ENCODE measurements at places on chromosomes 1 and 21. TPM values are rescaled to one million over a fixed set of nuclear protein-coding genes. Genes with fewer than 3 reads are reported as not detected.
A peak's percentile ranks its signal among the peaks of the same experiment; 100 is the strongest.

DNA sequence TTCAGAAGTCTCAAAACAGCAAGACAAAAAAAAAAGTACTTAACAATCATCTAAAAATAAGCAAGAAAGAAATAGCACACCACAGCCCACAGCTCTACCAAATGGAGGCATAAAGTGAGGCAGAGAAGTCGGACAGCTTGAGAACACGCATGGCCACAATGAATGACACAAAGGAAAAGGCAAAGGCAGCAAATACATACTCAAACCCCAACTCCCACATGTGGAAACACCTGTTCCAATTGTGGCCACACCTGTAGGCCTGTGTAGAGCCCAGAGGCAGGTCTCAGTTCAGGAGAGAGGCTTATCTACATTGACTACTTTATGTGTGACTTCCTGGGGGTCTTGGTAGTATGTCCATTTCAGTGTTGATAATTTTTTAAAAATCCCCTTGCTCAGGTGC, 543.5 kb downstream of the LMO4 start:
- DNase-seq: no peak
- no peaks in the 10 kb centered on the region for H3K4me1 ChIP-seq
- no peak overlapping the region for H3K4me3 ChIP-seq

DNA sequence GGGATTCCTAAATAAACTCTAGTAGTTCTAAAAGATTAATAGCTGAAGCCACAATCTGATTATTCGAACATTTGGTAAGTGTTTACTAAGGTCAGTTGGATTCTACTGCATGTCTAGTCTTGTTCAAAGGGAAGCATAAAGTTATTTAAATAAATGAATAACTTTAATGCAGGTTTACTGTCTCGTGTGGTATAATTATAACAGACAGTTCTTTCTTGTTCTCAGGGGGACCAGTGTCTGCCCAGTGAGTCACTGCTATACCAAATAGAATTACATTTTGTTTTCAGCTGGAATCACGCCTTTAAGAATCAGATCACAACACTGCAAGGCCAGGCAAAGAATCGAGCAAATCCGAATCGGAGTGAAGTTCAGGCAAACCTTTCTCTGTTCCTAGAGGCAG, 45.1 kb downstream of the SMG7 start:
- no peaks in the 10 kb centered on the region for H3K27me3 ChIP-seq
- DNase-seq: no peak
- H3K4me1 ChIP-seq: no peaks in the 10 kb centered on the region

KANK4 gene
- total RNA-seq: 6.8 TPM

DNA sequence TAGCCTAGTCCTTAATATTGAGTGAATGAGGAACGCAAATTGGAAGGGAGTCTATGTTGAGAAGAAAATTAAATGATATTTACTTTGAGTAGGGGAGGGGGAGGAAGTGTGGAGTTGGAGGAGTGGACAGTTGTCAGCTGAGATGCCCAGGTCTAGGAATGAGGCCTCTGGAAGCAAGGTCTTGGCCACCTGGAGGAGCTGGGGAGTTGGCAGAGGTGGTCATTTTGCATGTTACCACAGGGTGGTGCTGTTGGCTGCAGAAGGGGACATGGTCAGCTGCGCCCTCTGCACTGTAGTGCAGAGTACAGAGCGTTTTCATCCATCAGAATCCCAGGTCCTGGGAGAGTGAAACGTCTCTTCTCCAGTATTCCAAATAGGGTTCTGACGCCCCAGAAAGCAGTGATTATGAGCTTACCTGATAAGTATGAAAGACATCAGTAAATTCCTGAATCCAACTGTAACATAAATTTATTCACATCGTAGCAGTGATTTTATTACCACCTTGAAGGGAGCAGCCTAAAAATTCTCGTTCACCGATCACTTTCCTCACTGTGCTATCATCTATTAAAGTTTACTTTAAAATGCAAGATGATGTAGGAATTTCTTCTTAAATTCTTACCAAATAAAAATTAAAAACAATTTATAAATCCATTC, 13.8 kb downstream of the PARK7 start:
- DNase-seq: peak; percentile 77
- H3K4me1 ChIP-seq: peaks cover 10% of the 10 kb centered on the region
- H3K4me3 ChIP-seq: no peak overlapping the region

SPRR2F gene
- 2.2 TPM for total RNA-seq

GRCh38 chr1:31072304-31072746, 6.8 kb upstream of the PUM1 start:
- H3K27me3 ChIP-seq: no peaks in the 10 kb centered on the region
- H3K36me3 ChIP-seq: no peaks in the 10 kb centered on the region
- no peak for DNase-seq

DNA sequence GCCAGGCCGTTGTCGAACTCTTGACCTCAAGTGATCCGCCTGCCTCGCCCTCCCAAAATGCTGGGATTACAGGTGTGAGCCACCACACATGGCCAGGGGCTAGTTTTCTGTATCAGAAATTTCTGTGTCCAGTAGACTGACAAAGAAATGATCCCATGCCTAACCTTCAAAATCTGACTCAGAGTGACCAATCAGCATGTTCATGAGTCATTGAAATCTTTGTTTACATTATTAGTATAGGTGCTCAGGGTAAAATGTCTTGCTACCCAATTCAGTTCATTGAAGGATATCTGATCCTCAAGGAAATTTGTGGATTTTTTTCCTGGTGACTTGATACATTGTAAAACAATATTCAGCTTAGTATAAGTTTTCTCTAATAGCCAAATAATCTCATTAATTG, 11.0 kb upstream of the LDLRAD2 start:
- H3K36me3 ChIP-seq: no peaks in the 10 kb centered on the region
- no peaks in the 10 kb centered on the region for H3K27me3 ChIP-seq
- no peak overlapping the region for H3K27ac ChIP-seq
- H3K4me3 ChIP-seq: no peak overlapping the region
- no peak for DNase-seq

- H3K4me3 ChIP-seq: no peak overlapping the region
- H3K4me1 ChIP-seq: no peaks in the 10 kb centered on the region
- no peak for DNase-seq
- no peaks in the 10 kb centered on the region for H3K27me3 ChIP-seq
Measured at GRCh38 chr1:93503816-93504215, 55.9 kb downstream of the FNBP1L start.

HLCS gene
- total RNA-seq: 41.8 TPM

GRCh38 chr1:6512908-6513280, 21.4 kb upstream of the PLEKHG5 start:
- no peaks in the 10 kb centered on the region for H3K4me1 ChIP-seq
- no peak overlapping the region for H3K27ac ChIP-seq
- H3K4me3 ChIP-seq: no peak overlapping the region
- no peaks in the 10 kb centered on the region for H3K36me3 ChIP-seq

DNA sequence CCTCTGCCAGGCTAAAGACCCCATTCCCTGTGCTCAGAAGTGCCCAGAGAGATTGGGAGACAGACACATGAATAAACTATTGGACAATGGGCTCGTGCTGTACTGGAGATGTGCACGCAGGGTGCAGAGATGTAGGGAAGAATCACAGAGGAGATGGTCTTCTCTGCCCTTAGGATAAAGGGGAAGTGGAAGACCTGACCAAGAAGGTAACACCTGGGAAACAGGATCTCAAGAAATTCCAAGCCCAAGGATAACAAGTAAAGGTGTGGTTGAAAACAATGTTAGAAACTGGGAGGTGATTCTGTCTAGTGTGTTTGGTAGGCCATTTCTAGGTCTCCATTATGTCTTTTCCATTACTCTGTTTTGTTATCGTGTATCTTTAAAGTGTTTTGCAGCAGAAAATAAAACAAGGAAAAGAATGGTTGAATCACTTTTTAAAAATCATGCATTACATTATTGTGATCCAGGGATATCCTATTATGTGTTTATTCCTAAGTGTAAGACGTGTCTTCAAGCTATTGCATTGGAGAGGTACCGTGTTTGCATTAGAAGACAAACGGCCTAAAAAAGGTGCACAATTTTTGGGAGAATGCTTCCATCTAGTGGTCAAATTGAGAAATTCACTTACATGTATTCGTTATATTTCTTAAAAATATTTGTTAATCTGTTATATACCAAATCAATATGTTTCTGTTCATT, 40.8 kb upstream of the KCTD3 start:
- no peaks in the 10 kb centered on the region for H3K27me3 ChIP-seq
- H3K4me3 ChIP-seq: no peak overlapping the region
- H3K4me1 ChIP-seq: no peaks in the 10 kb centered on the region
- no peak overlapping the region for H3K27ac ChIP-seq
- no peak for DNase-seq
- H3K36me3 ChIP-seq: no peaks in the 10 kb centered on the region

DNA sequence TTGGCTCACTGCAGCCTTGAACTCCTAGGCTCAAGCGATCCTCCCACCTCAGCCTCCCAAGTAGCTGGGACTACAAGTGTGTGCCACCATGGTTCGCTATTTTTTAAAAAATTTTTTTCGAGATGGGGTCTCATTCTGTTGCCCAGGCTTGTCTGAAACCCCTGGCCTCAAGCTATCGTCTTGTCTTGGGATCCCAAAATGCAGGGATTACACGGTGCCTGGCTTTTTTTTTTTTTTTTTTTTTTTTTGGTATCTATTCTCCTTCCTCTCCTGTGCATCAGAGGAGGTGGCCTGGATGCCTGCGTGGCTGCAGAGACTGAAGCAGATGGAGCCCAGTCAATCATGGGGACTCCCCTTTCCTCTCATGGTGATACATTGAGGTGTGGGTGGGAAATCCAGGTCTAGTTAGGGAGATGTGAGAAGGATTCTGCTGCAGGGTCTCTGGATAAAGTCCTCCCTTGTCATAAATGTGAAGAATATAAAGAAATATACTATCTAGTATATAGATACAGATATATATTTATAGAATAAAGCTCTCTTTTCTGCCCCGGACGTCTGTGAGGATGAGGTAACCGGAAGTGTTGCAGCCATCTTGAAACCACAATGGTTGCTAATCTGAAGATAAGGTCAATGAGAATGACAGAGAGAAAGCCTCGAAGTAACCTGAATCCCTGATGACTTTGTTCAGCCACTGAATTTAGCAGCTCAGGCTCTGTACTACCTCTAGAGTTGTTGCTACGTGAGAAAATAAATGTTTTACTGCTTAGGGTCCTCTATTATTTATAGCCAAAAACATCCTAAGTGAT, 19.5 kb upstream of the RGSL1 start:
- no peaks in the 10 kb centered on the region for H3K27me3 ChIP-seq
- H3K4me3 ChIP-seq: no peak overlapping the region
- no peak for DNase-seq

CYP4A11 gene
- total RNA-seq: not detected

KCNJ15 gene
- 4.5 TPM for total RNA-seq

- no peak overlapping the region for H3K27ac ChIP-seq
- no peaks in the 10 kb centered on the region for H3K36me3 ChIP-seq
- DNase-seq: no peak
- no peak overlapping the region for H3K4me3 ChIP-seq
Measured at GRCh38 chr21:25424048-25424447, 183.2 kb downstream of the MRPL39 start.

- H3K36me3 ChIP-seq: no peaks in the 10 kb centered on the region
- no peak for DNase-seq
- no peaks in the 10 kb centered on the region for H3K27me3 ChIP-seq
- H3K4me1 ChIP-seq: no peaks in the 10 kb centered on the region
- H3K4me3 ChIP-seq: no peak overlapping the region
Measured at GRCh38 chr1:109816975-109817535, 53.3 kb upstream of the EPS8L3 start.

GRCh38 chr1:12769031-12769430, 4.5 kb upstream of the PRAMEF12 start:
- H3K4me1 ChIP-seq: no peaks in the 10 kb centered on the region
- H3K27ac ChIP-seq: no peak overlapping the region
- H3K4me3 ChIP-seq: no peak overlapping the region

DNA sequence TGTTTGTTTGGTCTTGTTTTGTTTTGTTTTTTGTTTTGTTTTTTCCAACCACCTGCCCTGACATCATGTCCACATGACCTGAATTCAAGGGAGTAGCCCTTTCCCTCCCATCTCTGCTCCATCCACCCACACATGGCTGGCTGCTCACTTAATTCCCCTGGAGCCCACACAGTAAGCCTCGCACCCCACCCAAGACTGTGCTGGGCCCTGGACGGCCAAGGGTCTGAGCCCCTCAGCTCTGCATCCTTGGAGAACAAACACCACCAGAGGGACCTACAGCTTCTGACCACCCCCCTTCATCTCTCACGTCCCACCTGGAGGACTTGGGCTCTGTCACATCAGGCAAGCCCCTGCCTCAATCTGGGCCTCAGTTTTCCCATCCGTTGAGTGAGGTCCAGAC, 39.1 kb downstream of the MATN1 start:
- no peak overlapping the region for H3K4me3 ChIP-seq
- no peaks in the 10 kb centered on the region for H3K4me1 ChIP-seq
- H3K27ac ChIP-seq: no peak overlapping the region
- no peak for DNase-seq

MYBPH gene
- 7.7 TPM for total RNA-seq

- DNase-seq: no peak
- no peaks in the 10 kb centered on the region for H3K36me3 ChIP-seq
- H3K27me3 ChIP-seq: no peaks in the 10 kb centered on the region
- no peak overlapping the region for H3K4me3 ChIP-seq
- H3K4me1 ChIP-seq: peaks cover 19% of the 10 kb centered on the region
Measured at GRCh38 chr1:58812468-58812867, 28.6 kb upstream of the JUN start.

ABCA4 gene
- total RNA-seq: 0.41 TPM

- no peak overlapping the region for H3K27ac ChIP-seq
- no peaks in the 10 kb centered on the region for H3K27me3 ChIP-seq
- H3K4me3 ChIP-seq: no peak overlapping the region
Measured at GRCh38 chr1:215777370-215777925, 210.3 kb downstream of the KCTD3 start.

TARBP1 gene
- total RNA-seq: 33.0 TPM

C21orf58 gene
- total RNA-seq: 8.9 TPM

GRCh38 chr1:64110924-64111777, 92.3 kb upstream of the UBE2U start:
- H3K4me3 ChIP-seq: no peak overlapping the region
- H3K4me1 ChIP-seq: no peaks in the 10 kb centered on the region
- no peak for DNase-seq
- H3K27me3 ChIP-seq: no peaks in the 10 kb centered on the region

DNA sequence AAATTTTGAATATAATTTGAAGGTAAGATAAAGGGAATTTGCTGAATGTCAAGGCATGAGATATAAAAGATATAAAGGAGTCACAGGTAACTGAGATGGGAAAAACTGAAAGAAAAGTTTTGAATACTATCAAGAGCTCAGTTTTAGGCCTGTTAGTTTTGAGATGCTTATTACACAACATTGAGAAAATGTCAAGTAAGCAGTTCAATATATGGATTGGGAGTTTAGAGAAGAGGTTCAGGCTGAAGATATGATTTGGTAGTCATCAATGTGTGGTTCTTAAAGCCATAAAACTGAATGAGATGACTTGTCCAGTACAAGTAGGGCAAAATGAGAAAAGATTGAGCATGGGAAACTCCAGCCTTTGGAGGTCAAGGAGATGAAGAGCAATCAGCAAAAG, 4.7 kb upstream of the RNPC3 start:
- no peak overlapping the region for H3K4me3 ChIP-seq
- H3K27ac ChIP-seq: no peak overlapping the region
- no peak for DNase-seq
- no peaks in the 10 kb centered on the region for H3K27me3 ChIP-seq

Measured in prostate gland (tissue), 2 donors.